SJSA1 (cell line): ENCODE measurements at places on chromosomes 6 and 20. TPM values are rescaled to one million over a fixed set of nuclear protein-coding genes. Genes with fewer than 3 reads are reported as not detected.

DNA sequence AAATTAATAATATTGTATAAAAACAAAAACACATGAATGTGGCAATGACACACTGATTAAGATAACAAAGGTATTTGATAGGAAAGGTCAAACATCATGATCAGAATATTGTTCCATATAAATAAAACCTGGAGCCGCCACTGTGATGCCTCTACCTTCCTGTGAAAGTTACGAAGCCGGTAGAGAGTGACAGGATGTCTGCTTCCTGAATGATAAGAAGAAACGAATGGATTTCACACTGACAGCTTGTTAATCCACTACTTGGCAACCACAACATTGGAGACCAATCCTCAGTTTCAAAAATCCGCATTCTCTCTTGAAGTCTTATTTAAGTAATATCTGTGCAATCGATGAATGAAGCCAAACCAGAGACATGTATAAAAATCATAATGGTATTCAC, 315.1 kb downstream of the HDGFL1 start:
- DNase-seq, result no peak
- no peaks in the 10 kb centered on the region for H3K36me3 ChIP-seq
- no peaks in the 10 kb centered on the region for H3K27me3 ChIP-seq
- no peak overlapping the region for H3K27ac ChIP-seq

GRCh38 chr20:11870411-11870810, 47.3 kb upstream of the BTBD3 start:
- no peak overlapping the region for H3K4me3 ChIP-seq
- H3K27ac ChIP-seq, result no peak overlapping the region
- H3K27me3 ChIP-seq, result no peaks in the 10 kb centered on the region
- no peaks in the 10 kb centered on the region for H3K4me1 ChIP-seq
- DNase-seq, result no peak

- H3K27ac ChIP-seq, result no peak overlapping the region
- H3K36me3 ChIP-seq, result no peaks in the 10 kb centered on the region
- DNase-seq, result no peak
- no peaks in the 10 kb centered on the region for H3K4me1 ChIP-seq
These were observed 199.4 kb upstream of the ZNF184 start for GRCh38 chr6:27672113-27672799.

Gene FAM184A
- total RNA-seq, result not detected in 2 replicates

Gene TRIM15
- not detected in 2 replicates for total RNA-seq

Gene TFAP2B
- total RNA-seq, result not detected in 2 replicates

Gene RPL10A
- 983 and 1,383 TPM in 2 replicates for total RNA-seq

Gene CAGE1
- total RNA-seq, result 0.08 TPM in 1 of 2 replicates, not detected in the other
